ENCODE measurements at places on chromosomes 16 and 17.
A peak's percentile ranks its signal among the peaks of the same experiment; 100 is the strongest.

GRCh38 chr16:50284131-50284911, 18.0 kb downstream of the ADCY7 start:
- no peak for DNase-seq

- DNase-seq, result no peak
These were observed 33.7 kb upstream of the CCL2 start for GRCh38 chr17:34221411-34221810.

- no peak for DNase-seq
These were observed 80.1 kb downstream of the CLEC16A start for GRCh38 chr16:11024333-11025053.

- DNase-seq, result no peak
These were observed 9.4 kb downstream of the METTL9 start for GRCh38 chr16:21608639-21609328.

DNA sequence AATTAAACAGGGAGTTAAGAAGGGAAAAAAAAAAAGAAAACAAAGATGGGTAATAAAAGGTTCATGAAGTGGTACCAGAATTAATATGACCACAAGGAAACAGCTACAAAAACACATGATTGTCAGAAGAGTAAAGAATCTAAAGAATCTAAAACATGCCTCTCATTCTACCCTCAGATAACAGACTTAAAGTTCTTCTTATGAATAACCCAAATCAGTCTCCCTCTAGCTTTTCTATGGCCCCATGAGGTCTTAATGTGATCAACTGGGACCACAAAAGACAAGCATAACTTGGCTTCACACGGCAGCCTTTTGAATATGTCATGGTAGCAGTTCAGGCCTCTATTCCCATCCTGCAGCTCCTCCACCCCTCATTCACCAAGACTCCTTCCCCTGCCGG, 6.9 kb downstream of the MYH10 start:
- DNase-seq, result no peak

GRCh38 chr17:27873746-27874145, 19.4 kb downstream of the LYRM9 start:
- DNase-seq, result no peak

- DNase-seq, result no peak
These were observed 30.6 kb downstream of the KCNJ16 start for GRCh38 chr17:70105641-70106040.

DNA sequence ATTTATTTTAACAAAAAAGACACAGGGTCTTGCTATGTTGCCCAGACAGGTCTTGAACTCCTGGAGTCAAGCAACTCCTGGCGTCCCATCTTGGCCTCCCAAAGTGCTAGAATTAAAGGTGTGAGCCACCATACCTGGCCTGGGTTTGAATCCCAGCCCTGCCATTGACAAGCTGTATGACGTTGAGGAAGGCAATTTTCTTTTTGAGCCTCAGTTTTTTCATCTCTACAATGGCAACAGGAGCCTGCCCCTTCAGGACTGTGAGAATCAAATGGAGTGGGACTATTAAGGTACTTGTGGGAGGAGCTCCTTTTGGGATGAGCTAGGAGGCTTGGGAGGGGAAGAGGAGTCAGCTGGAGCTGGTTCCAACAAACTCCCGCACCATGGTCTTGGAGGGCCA, 6.2 kb downstream of the RARA start:
- no peak for DNase-seq

DNA sequence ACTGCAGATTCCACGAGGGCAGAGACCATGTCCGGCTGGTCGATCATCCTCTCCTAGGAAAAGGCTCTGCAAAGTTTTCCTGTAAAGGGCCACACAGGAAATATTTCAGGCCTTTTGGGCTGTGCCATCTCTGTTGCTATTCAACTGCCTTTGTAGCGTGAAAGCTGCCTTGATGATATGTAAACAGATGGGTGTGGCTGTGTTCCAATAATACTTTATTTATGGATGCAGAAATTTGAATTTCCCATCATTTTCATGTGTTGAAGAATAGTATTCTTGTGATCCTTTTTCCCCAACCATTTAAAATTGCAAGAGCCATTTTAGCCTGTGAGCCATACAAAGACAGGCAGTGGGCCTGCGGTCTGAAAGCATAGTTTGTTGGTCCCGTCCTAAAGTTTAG, 950.7 kb upstream of the RBFOX1 start:
- no peak for DNase-seq

DNA sequence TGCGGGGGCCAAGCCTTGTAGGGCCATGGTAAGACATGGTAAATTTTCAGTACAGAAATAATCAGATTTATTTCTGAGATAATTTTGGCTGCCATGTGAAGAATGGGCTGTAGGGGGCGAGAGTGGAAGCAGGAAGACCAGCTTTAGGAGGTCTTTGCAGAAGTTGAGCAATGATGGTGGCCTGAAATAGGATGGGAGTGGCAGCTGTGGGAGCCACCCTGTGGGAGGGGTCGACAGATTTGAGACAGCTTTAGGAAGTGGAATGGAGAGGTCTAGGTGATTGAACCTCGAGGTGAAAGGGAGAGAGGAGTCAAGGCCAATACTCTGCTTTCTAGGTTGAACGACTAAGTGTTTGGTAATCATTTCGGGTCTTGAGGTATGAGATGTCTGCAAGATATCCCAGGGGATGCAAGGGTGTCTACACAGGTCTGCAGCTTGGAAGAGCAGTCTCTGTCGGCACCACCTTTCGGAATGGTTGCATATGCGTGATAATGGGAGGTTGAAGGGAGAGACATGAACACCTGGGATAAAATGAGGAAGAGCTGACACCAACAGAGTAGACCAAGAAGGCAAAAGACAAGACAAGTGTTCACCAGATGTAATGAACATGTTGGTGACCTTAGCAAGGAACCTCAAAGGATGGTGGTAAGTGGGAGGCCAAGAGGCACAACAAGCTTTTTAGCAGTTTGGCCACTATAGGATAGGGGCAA, 4.2 kb upstream of the ATXN7L3 start:
- DNase-seq, result no peak

- DNase-seq, result no peak
These were observed 17.4 kb downstream of the KRT24 start for GRCh38 chr17:40686192-40686591.

DNA sequence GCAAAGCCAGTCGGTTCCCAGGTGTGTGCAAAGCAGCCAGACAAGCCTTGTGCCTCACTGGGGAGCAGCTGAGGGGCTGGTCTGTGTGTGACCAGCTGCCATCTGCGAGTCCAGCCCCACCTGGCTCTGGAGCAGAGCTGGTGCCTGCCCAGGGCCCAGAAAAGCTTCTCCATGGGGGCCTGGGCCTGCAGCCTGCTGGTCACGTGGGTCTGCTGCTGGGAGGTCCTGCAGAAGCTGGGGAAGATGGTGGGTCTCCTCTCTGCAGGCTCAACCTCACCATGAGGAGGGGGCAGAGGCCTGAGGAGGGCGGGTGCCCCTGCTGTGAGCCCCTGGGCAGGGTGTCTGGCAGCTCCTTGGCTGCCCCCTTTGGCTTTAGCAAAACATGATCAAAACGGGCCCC, 71.9 kb downstream of the ENGASE start:
- DNase-seq, result no peak

DNA sequence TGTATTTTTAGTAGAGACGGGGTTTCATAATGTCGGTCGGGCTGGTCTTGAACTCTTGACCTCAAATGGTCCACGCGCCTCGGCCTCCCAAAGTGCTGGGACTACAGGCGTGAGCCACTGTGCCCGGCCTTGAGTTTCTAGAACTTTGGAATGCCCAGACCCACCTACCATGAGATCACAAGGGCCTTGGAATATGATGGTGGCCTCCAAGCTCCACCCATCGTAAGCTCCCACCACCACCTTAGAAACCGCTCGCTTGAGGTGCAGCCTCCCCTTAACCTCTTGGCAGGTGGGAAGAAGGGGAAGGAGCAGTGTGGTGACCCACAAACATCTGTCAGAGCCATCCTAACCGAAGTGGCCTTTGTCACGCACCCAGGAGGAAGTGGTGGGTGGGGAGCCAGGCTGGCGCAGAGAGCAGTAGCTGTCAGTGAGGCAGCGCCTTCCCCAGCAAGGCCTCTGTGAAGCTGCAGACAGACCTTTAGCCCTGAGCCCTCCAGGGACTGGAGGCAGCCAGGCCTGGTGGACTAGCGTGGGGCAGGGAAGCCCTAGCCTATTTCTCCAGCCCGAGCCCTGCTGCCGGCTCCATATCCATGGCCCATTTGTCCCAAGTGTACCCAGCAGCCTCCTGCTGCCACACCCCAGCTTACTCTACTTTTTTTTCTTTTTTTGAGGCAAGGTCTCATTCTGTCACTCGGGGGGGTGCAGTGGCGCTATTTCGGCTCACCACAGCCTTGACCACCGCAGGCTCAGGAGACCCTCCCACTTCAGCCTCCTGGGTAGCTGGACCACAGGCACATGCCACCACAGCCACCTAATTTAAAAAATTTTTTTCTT, 13.1 kb upstream of the SEPHS2 start:
- peak; percentile 43 for DNase-seq

DNA sequence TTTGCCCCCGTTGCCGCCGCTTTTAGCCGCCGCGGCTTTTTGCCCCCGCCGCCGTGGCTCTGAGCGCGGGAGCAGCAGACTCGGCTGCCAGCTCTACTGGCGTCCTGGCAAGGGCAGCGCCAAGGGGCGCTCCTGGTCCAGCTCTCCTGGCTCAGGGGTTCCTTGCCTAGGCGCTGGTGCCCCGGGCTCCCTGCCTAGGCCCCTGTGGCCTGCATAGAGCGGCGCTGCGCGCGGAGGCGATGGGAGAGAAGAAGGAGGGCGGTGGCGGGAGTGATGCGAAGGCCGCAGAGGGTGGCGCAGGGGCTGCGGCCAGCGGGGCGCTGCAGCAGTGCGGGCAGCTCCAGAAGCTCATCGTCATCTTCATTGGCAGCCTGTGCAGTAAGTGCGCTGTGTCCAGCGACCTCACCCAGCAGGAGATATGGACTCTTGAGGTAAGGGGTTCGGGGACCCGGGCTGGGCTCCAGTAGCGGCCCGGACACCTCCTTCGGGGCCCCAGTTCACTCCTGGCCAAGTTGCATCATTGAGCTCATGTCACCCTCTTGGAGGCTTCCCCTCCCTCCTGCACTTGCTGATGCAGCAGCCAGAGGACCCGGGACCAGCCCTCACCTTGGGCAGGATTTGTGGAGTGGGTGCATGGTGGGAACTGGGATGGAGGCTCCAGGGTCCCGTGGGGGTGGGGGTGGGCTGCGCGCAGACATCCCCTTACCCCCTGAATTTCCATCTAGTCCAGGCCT, 1344.4 kb downstream of the TP53TG3F start:
- no peak for DNase-seq

DNA sequence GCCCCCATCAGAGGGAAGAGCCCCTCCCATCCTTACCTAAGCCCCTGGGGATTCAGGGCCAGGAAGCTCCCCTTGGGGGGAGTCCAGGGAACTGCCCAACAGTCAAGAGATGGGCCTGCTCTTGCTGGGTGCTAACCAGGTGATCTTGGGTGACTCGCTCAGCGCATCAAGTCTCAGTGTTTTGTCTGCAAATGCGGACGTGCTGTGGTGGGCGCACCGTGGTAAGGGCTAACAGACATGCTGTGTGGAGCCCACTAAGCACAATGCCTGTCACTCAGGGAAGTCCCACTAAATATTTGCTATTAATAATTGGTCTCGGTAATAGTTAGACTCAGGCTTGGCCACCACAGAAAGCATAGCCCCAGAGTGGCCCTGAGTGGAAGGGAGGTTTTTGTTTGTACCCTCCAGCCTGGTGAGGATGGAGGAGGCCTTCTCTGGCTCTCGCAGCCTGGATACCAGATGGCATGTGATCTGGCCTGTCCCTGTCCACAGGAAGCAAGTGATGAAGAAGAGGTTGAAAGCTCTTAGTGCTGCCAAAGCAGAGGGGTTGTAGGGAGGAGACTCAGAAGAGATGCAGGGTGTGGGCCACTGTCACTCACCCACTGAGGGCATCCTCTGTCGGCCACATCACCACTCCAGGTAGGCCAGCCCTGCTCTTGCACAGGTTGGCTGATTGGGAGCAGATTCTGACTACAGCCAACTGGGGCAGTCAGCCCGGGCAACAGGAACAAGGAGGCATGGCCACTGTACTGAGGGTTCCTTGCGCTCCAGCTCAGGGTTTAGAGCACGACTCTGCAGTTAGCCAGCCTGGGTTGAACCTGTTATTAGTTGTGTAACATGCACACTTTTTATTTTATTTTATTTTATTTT, 69.8 kb upstream of the KSR1 start:
- no peak for DNase-seq

DNA sequence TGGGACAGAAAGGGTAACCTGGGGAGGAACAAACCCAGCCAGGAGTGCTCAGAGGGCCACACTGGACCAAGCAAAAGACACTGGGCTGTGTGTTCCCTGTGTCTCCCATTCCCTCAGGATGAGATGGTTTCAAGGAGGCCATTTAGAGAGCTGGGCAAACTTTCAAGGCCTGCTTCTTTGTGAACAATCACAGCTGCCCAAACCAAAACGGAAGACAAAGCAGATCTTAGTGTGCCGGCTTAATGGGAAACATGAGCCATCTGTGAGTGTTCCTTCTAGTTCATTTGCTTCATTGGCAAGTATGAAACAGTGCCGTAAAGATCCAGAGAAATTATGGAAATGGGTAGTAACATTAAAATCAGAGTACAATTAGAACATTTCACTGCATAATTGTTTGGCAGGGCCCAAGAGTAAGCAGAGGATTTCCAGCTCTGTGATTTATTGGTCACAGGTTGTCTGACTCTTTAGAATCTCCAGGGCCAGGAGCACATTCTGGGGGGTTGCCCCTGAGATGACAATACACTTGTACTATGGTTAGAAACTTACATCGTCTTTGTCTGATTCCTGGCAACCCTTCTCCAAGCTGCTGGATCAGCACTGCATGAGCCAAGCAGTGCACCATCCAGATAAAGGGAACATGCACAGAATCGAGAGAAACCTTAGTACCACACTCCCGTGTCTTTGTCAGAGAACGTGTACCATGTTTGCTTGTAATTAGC, 412.1 kb downstream of the RBFOX1 start:
- no peak for DNase-seq

DNA sequence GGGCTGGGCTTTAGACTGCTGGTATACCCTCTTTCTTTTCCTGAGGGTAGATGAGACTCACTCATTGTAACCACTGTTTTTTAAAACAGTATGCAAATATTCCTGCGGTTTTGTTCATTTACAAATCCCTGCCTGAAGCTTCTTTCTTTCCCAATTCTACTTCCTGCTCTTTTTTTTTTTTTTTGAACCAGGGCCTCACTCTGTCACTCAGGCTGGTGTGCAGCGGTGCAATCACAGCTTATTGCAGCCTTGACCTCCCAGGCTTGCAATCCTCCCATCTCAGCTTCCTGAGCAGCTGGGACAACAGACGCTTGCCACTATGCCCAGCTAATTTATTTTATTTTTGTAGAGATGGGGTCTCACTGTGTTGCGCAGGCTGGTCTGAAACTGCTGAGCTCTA, 8.0 kb upstream of the SULT1A1 start:
- DNase-seq, result no peak

GRCh38 chr17:12789075-12789480, 220 bp upstream of the ARHGAP44 start:
- no peak for DNase-seq

DNA sequence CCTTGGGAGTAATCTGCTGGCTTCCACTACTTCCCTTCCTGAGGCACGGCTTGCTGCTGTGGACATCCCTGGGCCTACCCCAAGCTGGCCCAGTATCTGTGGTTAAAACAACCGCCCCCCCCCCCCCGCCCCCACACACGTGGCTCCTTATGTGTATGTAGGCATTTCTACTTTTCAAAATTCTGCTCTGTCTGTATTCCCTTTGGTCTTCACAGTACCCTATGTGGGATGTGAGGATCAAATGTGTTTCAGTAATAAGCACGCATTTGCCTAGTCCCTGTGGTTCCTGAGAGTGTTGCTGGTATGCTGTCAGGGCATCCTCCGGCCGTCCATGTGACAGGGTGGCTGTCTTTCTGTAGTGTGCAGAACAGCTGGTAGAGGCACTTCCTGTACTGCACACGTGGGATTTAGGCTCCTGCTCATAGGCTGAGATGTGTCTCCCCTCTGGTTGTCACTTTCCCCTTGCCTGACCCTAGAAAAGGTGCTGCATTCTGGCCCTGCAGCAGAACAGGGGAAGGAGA, 2.2 kb downstream of the NT5M start:
- peak; percentile 18 for DNase-seq

Data from stimulated activated CD8-positive, alpha-beta memory T cell treated with anti-CD3 and anti-CD28 coated beads, Interleukin-7, amount 100 ng/mL, for 1 hour (primary cell).